MM.1S (cell line): ENCODE measurements at places on chromosomes 5 and 9.
A peak's percentile ranks its signal among the peaks of the same experiment; 100 is the strongest.

GRCh38 chr5:89309268-89309667 is 426.3 kb upstream of the MEF2C start:
- peaks cover 51% of the 10 kb centered on the region for H3K4me1 ChIP-seq
- DNase-seq: no peak
- H3K27ac ChIP-seq: peak overlapping the region; percentile 56; the same call in 1 of the 2 replicates
- H3K36me3 ChIP-seq: no peaks in the 10 kb centered on the region

DNA sequence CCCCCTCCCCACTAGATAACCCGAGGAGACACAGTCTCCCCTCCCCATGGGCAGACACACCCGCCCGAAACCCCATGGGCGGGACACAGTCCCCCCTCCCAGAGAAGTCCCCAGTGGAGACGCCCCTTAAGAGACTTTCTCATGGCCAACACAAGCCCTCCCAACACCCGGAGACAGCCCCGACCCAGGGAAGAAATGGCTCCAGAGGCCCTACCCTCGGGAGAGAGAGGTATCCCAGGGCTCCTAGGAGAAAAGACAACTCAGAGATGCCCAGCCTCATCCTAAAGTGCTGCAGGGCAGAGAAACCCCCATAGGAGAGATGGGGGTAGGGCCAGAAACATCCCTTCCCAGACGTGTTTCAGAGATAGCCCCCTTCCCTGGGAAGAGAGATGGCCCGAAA is 27.4 kb downstream of the PCDH1 start:
- no peak overlapping the region for H3K27ac ChIP-seq
- no peak for DNase-seq
- H3K4me3 ChIP-seq: no peak overlapping the region
- H3K27me3 ChIP-seq: no peaks in the 10 kb centered on the region

DNA sequence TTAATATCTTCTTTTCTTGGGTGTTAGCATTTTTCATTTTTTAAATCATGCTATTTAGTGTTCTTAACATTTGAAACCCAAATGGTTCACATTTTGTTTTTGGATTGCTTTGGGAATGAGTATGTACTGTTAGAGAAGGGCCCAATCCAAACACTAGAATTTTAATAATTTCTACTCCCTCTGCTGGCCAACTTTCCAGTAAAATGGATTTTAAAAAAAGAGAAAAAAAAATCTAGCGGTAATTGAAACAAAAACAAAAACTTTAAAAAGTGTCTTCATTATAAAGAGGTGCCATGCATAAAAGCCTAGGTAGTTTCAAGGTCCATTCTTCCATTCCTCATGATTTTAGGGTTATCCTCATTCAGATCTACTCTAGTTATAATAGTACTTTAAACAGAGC is 32.1 kb upstream of the RICTOR start:
- no peaks in the 10 kb centered on the region for H3K4me1 ChIP-seq
- no peaks in the 10 kb centered on the region for H3K36me3 ChIP-seq
- H3K4me3 ChIP-seq: no peak overlapping the region
- DNase-seq: peak; percentile 15
- H3K27ac ChIP-seq: no peak overlapping the region
- no peaks in the 10 kb centered on the region for H3K27me3 ChIP-seq

- H3K4me1 ChIP-seq: no peaks in the 10 kb centered on the region
- H3K4me3 ChIP-seq: no peak overlapping the region
- H3K36me3 ChIP-seq: no peaks in the 10 kb centered on the region
- H3K27me3 ChIP-seq: no peaks in the 10 kb centered on the region
- DNase-seq: peak; percentile 18
- no peak overlapping the region for H3K27ac ChIP-seq
These were observed 128.3 kb upstream of the CCNH start for GRCh38 chr5:87541033-87541432.

DNA sequence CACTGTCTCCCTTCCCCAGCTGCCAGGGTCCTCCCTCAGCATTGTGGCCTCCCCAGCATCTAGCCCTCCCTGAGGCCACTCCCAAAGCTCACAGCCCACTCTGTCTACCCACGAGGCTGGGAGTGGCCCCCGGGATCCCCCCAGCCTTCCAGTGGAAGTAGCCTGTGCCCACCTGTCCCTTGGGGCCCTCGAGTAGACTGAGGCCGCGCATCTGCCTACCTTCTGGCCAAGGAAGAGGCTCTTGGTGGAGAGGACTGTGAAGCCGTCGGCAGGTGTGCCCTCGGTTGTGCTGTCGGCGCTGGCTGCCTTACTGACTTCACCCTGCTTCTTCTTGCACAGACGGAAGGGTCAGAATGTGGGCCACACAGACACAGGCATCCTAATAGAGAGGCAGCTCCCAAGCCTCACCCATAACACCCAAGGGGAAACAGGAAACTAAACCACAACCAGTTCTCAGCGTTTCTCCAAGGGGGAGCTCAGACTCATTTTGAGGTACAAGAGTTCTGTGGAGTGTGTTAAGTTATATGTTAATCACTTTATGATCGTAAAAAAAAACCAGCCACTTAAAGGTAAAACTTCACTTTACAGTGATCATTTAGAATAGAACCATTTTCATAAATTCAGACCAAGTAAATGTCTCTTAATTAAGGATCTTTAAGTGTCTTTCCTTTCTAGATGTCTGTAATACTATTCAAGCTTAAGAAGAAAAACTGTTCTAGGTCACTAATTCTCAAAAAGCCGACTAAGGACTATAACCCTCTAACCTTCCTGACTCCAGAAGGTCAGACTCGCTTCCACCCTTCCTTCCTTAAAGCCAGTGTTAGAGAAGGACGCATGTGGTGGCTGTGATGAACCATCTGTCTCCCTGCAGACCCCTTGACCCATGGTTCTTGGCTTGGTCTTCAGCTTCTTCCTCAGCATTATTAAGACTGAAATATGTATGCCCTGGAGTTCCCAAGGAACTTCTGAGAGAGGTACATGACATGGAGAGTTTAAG is 38.5 kb downstream of the MACROH2A1 start:
- no peak for DNase-seq
- H3K36me3 ChIP-seq: 0 out of 2 replicates have a peak, but pooled peaks cover 9% of the 10 kb centered on the region
- H3K4me3 ChIP-seq: no peak overlapping the region
- no peaks in the 10 kb centered on the region for H3K27me3 ChIP-seq

GRCh38 chr9:111914749-111915424 is 18.3 kb downstream of the UGCG start:
- peaks cover 7% of the 10 kb centered on the region for H3K4me1 ChIP-seq
- H3K36me3 ChIP-seq: no peaks in the 10 kb centered on the region
- H3K27me3 ChIP-seq: no peaks in the 10 kb centered on the region
- H3K4me3 ChIP-seq: no peak overlapping the region
- DNase-seq: no peak
- H3K27ac ChIP-seq: no peak overlapping the region

- H3K36me3 ChIP-seq: no peaks in the 10 kb centered on the region
- DNase-seq: no peak
- no peaks in the 10 kb centered on the region for H3K4me1 ChIP-seq
- H3K27me3 ChIP-seq: no peaks in the 10 kb centered on the region
These were observed 22.2 kb upstream of the CFAP157 start for GRCh38 chr9:127684576-127684975.

DNA sequence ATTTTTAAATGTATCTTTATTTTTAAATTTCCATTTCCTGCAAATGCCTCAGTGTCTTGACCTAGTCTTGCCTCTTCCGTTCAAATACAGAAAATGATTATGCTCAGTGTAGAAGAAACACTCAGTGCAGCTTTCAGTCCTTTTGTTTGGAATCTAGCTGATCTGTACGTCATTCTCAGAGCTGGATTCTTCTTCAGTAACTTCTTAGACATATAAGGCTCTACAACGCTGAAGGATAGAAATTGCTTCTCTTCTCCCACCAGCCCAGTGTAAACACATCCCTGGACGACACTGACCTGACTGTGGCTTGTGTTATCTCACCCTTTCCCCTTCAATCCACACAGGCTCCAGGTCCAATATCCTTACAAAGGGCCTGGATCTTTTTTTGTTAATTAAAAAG is 3.2 kb upstream of the ALDH1B1 start:
- H3K27ac ChIP-seq: no peak overlapping the region
- H3K27me3 ChIP-seq: no peaks in the 10 kb centered on the region
- H3K4me1 ChIP-seq: 0 out of 2 replicates have a peak, but pooled peaks cover 3% of the 10 kb centered on the region

DNA sequence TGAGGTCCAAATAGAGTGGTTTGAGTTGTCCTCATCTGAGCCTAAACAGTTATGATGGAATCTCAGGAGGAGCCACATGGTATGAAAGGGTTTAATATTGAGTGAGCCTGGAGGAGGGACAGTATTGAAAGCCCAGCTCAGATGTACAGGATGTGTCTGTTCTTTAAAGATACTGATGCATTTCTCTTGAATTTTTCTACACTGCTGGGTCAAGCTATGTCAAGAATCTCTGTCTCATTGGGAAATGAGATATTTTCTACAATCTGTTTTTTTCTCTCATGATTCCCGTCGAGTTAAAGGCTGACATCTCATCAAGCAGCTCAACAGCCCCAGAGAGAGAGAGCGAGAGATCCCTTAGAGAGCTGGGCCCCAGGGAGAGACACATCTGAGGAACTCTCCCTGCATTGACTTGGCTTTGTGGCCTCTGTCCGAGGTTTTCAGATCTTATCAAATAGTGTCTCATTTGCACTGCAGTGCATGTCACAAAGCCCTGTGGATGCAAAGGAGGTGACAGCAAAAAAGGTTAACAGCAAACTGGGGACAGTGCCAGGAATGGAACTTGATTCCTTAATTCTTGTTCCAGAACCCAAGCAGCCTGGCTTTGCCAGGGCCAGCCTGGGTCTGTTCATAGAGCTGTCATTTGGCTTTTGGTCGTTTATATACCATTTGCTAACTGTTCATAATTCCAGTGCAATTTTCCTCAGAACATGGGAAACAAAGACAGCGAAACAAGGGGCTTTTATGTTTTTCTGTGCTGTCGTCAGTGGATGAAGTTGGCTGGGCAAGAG is 19.0 kb upstream of the ACTBL2 start:
- no peak overlapping the region for H3K4me3 ChIP-seq
- no peak for DNase-seq
- H3K27me3 ChIP-seq: no peaks in the 10 kb centered on the region
- H3K36me3 ChIP-seq: no peaks in the 10 kb centered on the region
- H3K4me1 ChIP-seq: peaks cover 15% of the 10 kb centered on the region
- no peak overlapping the region for H3K27ac ChIP-seq

DNA sequence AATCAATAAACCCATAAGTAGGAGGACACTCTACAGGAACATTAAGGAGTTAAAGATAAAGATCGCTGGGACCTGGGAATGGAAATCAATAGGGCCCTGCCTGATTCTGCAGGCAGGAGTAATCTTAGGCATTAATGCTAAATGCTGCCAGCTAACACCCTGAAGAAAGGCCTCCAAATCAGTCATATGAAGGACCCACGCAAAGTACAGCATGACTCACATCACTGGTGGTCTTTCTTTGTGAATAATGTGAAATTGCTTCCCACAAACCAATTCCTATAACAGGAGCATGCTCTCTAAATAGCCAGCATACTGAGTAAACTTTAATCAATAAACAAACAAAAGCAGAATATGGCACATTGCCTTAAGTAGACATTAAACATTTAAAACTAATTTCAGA is 172.3 kb downstream of the SEMA5A start:
- DNase-seq: no peak
- no peaks in the 10 kb centered on the region for H3K4me1 ChIP-seq
- H3K4me3 ChIP-seq: no peak overlapping the region
- H3K36me3 ChIP-seq: no peaks in the 10 kb centered on the region

DNA sequence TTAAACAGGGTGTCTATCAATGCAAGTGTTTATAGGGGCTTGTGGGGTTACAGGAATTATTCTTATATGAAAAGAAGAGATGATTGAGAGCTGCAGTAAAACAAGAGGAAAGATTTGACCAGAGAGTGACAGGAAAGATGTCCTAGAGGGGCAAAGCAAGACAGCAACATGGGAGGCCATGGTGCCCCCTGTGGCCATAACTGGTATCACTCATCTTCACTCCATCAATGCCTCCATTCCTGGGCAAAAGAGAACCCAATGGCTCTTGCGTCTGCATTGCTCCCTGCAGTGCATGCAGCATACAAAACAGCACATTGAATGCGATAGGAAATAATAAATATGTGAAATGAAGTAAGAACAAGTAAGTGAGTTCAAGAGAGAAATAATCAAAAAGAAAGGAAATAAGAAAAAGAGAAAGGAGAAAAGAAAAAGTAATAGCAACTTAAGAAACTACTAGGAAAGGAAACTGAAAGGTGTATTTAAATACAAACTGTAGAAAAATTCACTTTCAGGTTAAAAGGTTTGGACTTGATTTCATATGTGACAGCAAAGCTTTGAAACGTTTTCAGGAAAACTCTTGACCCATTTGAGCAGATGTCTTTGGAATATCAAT is 206.6 kb downstream of the SEMA5A start:
- no peaks in the 10 kb centered on the region for H3K36me3 ChIP-seq
- peak; percentile 29 for DNase-seq

DNA sequence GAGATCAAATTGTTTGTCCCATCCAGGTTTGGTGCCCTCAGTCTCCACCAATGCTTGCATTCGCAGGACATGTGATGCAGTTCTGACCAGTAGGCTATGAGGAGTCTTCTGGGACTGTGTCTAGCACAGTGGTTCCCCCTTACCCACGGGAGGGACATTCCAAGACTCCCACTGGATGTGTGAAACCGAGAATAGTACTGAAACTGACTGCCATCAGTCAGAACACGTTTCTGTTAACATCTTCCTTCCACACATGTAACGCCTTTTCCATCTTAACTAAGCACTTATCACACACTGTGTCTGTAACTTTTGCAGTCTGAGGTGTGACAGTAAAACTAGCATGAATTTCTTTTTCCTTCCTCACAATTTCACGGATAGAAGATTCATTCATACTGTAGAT is 74.7 kb downstream of the PTTG1 start:
- H3K4me1 ChIP-seq: 0 out of 2 replicates have a peak, but pooled peaks cover 5% of the 10 kb centered on the region
- H3K36me3 ChIP-seq: no peaks in the 10 kb centered on the region
- DNase-seq: no peak
- no peak overlapping the region for H3K27ac ChIP-seq

DNA sequence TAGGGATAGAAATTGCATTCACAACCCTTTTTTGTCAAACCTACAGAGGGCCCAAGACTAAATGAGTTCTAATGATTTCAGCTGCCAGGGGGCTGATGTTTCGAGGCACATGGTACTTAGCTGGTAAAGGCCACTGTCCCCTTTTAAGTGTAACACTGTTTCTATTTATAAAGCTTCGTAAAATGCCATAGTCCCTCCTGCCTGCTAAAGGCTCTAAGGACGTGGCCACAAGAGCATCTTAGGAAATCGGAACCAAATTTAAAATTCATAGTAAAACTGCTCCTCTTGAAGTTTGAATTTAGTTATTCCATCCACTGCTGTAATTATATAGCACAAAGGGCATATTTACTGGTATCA is 170.3 kb upstream of the WWC1 start:
- peaks cover 26% of the 10 kb centered on the region for H3K4me1 ChIP-seq
- no peak overlapping the region for H3K27ac ChIP-seq
- no peak overlapping the region for H3K4me3 ChIP-seq
- peaks cover 65% of the 10 kb centered on the region for H3K27me3 ChIP-seq
- H3K36me3 ChIP-seq: no peaks in the 10 kb centered on the region

- DNase-seq: no peak
- no peak overlapping the region for H3K4me3 ChIP-seq
- no peaks in the 10 kb centered on the region for H3K36me3 ChIP-seq
- H3K27ac ChIP-seq: no peak overlapping the region
These were observed 61.6 kb downstream of the FNBP1 start for GRCh38 chr9:129981180-129981907.
